Activated CD4-positive, alpha-beta T cell treated with anti-CD3 and anti-CD28 coated beads, Interleukin-2, Interleukin-6, amounts not matched to agents 100 ng/mL and 50 ng/mL, durations not matched to agents 16 hours and 8 hours (primary cell): ENCODE measurements at places on chromosomes 2 and 18.

DNA sequence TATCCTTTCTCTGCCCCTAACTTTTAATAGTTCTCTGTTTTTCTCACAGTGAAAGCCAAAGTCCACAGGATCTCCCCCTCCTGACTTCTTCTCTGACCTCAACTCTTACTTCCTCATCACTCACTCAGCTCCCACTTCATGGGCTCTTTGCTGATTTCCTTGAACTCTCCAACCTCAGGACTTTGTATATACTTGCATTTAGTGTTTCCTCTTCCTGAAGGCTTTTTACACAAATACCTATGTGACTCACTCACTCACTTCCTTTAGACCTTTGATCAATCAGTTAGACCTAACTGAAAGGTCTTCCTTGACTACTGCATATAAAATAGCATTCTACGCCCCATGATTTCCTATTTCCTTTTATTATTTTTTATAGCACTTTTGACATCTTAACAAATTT, 233.1 kb upstream of the MEX3C start:
- no peak for DNase-seq

DNA sequence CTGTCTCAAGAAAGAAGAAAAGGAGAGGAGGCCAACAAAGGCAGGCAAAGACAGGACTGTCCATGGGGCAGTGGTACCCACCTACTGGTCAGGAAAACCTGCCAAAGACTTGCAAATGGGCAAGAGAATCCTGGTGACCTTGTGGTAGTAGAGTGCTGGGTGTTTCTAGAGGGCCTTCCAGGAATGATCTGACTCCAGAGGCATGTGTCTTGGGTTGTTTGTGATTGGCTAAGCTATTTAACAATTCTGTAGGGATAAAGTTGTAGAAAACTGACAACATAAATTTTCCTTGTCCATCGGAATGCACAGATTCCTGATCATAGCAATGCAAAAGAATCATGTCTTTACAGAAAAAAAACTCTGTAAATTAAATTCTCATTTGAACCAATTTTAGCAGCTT, 68.5 kb upstream of the ZNF532 start:
- no peak for DNase-seq

- DNase-seq, result no peak
Measured at GRCh38 chr2:20455076-20455587, 8.3 kb downstream of the RHOB start.

DNA sequence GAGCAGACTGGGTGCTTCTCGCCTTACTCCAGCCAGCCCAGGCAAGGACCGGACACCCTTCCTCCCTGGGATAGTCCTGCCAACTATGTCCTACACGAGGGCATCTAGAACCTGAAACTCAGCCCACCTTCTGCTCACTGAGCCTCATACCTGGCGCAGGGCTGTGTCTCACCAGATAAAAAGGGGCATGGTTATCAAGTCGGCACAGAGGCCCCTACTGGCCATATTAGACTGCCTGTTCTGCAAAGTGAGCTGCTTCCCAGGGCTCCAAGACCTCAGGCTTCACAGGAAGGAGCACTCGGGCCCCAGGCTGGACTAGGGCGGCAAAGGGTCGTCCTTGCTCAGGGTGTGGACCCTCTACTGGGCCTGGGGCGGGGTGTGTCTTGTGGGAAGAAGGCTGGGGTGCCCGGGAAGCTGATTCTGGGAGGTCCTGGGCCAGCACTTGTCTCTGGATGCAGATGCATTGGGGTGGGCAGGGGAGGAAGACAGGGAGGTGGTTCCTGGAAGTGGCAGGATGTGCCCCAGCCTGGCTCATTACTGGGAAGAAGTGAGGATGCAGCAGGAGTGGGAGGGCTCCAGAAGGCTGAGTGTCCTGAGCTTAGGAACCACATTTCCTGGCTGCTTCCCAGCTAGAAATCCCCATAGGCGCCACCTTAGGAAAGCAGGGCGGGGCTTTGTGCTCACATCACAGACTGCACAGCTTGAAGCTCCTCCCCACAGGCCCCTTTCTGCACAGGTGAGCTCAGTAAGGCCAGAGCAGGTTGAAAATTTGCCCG, 19.6 kb downstream of the EHD3 start:
- no peak for DNase-seq

GRCh38 chr18:26813043-26813442, 52.5 kb downstream of the AQP4 start:
- DNase-seq, result no peak

- no peak for DNase-seq
Measured at GRCh38 chr18:36580266-36580665, 248.5 kb downstream of the TPGS2 start.

GRCh38 chr2:202203348-202203747, 35.0 kb downstream of the SUMO1 start:
- DNase-seq, result no peak

DNA sequence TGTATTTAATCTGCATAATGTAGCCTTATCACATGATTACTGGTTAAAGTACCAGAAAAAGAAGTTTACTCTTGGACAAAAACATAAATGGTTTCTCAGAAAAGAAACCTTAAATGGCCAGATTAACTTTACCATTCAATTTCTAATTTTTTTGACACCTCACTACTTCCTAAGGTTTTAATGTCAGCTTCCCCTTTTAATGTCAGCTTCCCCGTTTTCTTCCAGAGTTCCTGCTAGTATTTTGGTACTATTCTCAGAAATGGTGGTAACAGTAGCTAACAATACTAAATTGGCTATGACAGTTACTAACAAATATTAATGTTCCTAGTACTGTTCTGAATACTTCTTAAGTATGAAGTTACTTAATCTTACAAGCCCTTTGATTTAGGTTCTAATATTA, 22.4 kb upstream of the SLC8A1 start:
- no peak for DNase-seq
